Stimulated activated CD4-positive, alpha-beta T cell treated with anti-CD3 and anti-CD28 coated beads, Interleukin-15, amount 100 ng/mL, for 48 hours (primary cell): ENCODE measurements at places on chromosomes 2 and 18.

DNA sequence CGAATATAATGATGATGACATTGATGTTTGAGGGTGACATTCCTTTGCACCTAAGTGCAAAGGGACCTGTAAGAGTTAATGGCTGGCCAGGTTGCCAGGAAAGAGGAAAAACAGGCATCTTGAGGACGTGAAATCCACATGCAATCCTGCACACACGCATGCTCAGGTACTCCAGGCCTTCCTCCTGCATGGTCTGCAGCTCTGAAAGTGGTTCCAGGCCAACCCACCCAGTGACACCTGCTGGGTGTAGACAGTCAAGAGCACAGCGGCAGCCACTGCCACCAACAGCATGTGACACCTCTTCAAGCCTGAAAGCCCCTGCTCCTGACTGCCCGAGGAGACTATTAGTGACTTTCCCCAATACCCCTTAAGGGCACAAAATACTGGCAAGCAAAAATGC, 101.6 kb downstream of the PIEZO2 start:
- no peak for DNase-seq

DNA sequence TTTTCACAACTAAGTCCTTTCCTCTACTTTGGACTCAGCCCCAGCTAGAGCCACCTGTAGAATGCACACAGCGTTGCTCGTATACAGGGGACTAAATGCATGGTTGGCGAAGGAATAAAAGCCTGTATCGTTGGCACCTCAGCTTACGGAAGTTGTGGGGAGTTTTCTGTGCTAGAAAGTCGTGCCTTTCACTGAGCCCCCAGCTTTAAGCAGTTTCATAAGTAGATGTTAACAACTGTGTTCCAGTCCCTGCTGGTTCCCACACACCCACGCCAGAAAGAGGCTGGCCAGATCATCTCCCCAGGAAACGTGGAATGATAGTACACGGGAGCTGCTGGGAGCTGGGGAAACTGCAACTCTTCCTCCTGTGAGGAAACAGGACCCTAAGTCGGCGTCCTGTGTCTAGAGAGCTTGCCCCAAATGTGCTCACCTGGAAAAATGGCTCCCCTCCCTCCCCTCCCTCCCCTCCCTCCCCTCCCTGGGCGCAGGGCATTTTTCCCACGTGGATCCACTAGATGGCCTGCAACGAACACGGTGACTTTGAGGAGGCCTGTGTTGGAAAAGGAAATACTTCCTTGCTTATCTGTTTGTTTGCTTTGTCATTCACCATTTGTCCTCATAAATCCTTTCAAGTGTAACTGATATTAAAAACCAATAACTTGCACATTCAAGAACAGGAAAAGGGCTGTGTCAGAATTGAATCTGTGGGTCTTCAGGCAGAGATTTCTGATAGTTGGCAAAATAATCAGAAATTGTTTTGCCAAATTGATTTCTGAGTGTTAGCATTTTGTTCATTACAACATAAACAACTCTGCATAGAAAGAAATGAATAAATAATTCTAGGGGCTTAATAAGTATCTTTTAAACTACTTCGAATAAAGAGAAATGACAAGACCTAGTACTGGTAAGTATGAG, 43.9 kb upstream of the RFX8 start:
- no peak for DNase-seq

DNA sequence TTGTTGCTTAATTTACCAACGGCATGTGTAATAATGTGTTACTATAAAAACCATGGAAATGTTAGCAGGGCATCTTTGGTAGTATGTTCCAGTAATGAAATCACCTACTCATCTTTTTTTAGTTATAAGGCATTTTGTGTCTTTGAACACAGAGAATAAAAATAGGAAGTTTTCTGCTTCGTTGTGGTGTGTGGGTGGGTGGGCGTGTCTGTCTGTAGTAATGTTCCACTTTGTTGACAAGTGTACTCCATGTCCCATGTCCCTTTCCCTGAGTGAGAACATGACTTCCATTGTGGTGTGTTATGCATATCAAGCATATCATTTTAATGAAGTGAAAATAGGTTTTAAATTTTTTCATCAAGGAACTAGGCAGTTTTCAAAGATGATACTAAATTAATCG, 149.3 kb downstream of the VWC2L start:
- no peak for DNase-seq

- no peak for DNase-seq
These were observed 136.7 kb upstream of the CDH2 start for GRCh38 chr18:28313602-28314001.

DNA sequence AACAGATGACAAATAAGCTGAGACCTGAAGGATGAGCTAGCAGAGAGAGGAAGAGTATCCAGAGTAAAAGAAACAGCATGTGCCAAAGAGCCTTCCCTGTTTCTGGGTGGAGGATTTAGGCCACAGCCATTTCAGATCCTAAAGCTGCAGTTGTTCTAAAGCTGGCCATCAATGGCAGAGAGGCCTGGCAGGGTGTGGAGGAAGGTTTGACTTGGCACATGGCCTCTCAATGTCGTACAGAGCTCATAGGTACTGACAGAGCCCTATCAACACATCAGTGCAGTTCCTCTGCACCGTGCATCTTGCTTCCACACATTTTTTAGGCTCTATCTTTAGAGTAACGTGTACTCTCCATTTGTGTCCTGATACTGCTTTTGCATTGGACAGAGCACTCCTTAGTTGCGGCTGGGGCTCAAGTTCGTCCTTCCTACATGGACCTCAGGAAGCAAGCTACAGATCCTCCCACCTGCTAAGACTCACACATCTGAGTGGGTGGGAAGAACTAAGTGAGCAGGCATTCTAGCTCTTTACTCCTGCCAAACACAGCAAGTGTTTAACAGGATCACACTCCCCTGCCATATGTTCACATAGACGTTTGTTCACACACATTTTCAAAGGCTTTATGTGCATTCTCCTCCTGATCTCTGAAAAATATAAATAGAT, 3.0 kb upstream of the CHMP3 start:
- no peak for DNase-seq

GRCh38 chr18:75208836-75209128, 157 bp downstream of the PTGR3 start:
- no peak for DNase-seq

- DNase-seq, result no peak
These were observed 178.1 kb downstream of the BARD1 start for GRCh38 chr2:214631406-214631805.

DNA sequence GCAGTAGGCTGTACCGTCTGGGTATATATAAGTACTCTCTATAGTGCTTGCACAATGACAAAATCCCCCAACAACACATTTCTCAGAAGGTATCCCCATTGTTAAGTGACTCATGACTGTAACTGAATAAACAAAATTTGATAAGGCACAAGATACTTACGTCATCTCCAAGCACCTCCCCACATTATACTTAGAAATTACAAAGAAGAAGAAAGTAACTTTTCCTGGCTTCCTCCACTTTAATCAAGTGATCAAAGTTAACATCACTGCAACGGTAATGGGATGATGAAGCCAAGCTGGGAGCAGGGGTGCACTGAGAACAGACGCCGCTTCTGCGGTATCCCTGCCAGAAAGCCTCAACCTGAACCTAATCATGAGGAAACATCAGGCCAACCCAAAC, 9.7 kb downstream of the TNS1 start:
- DNase-seq, result no peak

- DNase-seq, result no peak
These were observed 23.0 kb upstream of the CEP68 start for GRCh38 chr2:65033178-65033577.

DNA sequence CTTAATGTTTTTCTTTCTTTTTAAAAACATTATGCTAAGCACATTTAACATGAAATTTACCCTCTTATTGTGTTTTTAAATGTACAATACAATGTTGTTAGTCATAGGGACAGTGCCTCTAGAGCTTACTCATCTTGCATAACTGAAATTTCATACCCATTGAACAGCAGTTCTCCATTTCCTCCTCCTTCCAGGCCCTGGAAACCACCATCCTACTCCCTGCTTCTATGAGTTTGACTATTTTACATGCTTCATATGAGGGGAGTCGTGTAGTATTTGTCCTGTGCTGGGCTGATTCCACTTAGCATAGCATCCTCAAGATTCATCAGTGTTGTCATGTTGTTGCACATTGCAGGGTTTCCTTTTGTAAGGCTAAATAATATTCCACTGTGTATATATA, 92.6 kb downstream of the SPATS2L start:
- DNase-seq, result no peak

DNA sequence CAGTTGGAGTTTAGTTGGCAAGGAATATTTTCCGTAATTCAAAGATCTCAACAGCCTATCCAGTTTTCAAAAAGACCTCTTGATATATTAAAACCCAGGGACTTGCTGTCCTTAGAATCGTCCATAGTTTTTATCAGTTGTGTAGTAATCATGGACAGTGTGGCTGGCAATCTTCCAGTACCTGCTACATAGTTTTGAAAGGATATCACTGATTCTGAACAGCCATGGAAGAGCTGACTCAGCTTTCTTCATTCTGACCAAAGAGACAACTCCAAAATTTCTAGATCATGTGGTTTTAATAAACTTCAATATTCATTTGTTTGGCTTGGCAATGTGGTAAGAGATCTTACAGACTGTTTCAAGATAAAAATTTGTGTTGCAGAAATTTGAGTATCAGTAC, 616.7 kb downstream of the TDRD15 start:
- DNase-seq, result no peak
